Activated naive CD8-positive, alpha-beta T cell treated with anti-CD3 and anti-CD28 coated beads, Interleukin-2, amount 10 ng/mL, durations not matched to agents 7 days and 5 days (primary cell): ENCODE measurements at places on chromosomes 12 and 14. TPM values are rescaled to one million over a fixed set of nuclear protein-coding genes. Genes with fewer than 3 reads are reported as not detected.

DNA sequence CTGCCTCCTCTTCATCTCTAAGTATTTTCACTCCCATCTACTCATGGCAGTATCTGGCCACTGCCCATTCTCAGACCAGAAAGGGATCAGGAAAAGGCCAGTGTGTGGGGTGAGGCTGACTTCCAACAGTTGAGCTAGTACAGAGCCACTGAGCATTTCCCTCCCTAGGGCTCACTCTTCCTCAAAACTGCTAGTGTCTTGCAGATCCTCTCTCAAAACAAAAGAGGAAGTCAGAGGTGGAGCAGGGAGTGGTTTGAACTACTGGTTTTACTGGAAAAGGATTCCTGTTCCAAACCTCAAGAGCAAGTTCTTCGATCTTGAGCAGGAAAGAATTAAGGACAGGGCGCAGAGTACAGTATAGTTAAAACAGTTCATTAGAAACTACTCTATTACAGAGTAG lies 11.7 kb upstream of the RNASE10 start:
- no peaks in the 10 kb centered on the region for H3K27me3 ChIP-seq
- DNase-seq: no peak
- no peak overlapping the region for H3K27ac ChIP-seq
- no peak overlapping the region for H3K4me3 ChIP-seq
- H3K4me1 ChIP-seq: peaks cover 45% of the 10 kb centered on the region
- peaks cover 8% of the 10 kb centered on the region for H3K36me3 ChIP-seq

- peaks cover 4% of the 10 kb centered on the region for H3K36me3 ChIP-seq
- peak overlapping the region; percentile 88 for H3K27ac ChIP-seq
- peak overlapping the region; percentile 65 for H3K4me3 ChIP-seq
- no peaks in the 10 kb centered on the region for H3K27me3 ChIP-seq
- H3K4me1 ChIP-seq: peaks cover 44% of the 10 kb centered on the region
Observed at GRCh38 chr12:6345319-6346091, 3.6 kb upstream of the TNFRSF1A start.

- DNase-seq: peak; percentile 45
- H3K27ac ChIP-seq: peak overlapping the region; percentile 92
- no peaks in the 10 kb centered on the region for H3K27me3 ChIP-seq
- H3K4me1 ChIP-seq: peaks cover 68% of the 10 kb centered on the region
- H3K4me3 ChIP-seq: peak overlapping the region; percentile 82
Observed at GRCh38 chr12:104462931-104463339, 6.2 kb downstream of the CHST11 start.

- no peaks in the 10 kb centered on the region for H3K36me3 ChIP-seq
- H3K27me3 ChIP-seq: peaks cover 3% of the 10 kb centered on the region
- DNase-seq: no peak
- H3K4me3 ChIP-seq: no peak overlapping the region
Observed at GRCh38 chr12:58288190-58288589, 346.8 kb downstream of the ATP23 start.

DNA sequence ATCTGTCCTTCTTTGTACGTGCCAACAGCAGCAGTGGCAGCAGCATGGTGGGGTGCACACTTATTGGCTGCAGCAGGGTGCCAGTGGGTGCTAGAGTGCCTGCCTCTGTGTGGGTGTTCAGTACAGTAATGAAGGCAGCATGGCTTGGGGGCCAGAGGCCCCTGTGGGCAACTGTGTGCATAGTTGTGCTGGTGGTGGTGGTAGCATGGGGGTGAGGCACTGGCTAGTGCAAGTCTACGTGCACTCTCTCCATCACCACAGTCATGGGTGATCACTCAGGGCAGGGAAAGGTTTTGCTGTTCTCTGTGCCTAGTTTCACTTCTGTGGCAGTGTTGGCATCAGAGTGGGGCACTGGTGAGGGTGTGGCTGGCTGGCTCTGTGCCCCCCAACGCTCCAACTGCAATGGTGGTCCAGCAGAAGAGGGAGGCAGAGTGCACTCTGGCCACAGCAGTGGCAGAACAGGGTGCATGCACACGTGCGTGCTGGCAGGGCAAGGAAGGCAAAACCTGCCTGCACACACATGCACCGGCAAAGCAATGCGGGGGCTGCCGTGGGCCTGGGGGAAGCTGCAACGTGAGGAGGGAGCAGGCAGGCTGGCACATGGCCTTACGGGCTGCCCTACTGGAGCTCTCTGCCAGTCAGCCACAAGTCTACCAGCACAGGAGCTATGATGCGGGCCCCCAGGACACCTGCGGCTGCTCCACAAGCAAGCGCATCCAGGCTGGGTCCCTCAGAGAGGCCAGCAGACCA lies 60.1 kb downstream of the CRACR2A start:
- H3K36me3 ChIP-seq: peaks cover 64% of the 10 kb centered on the region
- H3K27me3 ChIP-seq: no peaks in the 10 kb centered on the region
- no peak overlapping the region for H3K4me3 ChIP-seq
- no peak overlapping the region for H3K27ac ChIP-seq
- DNase-seq: no peak

- H3K36me3 ChIP-seq: no peaks in the 10 kb centered on the region
- no peak overlapping the region for H3K4me3 ChIP-seq
- H3K4me1 ChIP-seq: no peaks in the 10 kb centered on the region
- no peaks in the 10 kb centered on the region for H3K27me3 ChIP-seq
- no peak for DNase-seq
Observed at GRCh38 chr12:114921781-114922180, 237.8 kb upstream of the TBX3 start.

DNA sequence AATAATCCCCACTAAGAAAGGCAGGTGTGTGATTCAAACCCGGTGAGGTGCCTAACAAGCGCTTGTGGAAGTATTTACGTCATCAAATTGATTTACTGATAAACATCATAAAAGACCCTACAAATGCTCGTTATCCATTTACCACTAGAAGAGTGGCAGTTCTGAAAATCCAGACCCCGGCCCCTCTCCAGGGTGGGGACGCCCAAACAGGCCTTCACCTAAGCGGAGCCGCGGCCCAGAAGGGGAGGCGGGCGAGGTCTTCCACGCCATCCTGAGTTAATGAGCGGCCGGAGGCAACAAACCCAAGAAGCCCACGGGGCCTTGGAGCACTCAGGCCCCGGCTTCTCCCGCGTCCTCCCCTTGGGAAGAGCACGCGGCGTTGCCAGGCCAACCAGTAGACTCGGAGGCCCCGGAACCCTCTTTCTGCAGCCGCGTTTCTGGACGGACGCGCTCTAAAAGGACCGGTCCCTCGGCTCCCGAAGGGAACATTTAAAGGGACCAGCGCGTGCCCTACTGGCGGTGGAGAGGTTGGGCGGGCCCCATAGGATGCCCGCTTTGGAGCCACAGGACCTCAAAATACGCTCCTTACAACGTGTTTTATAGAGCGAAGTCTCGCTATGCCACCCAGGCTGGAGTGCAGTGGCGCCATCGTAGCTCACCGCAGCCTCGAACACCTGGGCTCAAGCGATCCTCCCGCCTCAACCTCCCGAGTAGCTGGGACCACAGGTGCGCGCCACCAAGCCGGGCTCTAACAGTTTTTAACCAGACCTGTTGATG lies 3.5 kb downstream of the PTPN21 start:
- H3K36me3 ChIP-seq: no peaks in the 10 kb centered on the region
- peaks cover 48% of the 10 kb centered on the region for H3K27me3 ChIP-seq
- H3K4me1 ChIP-seq: peaks cover 9% of the 10 kb centered on the region
- peak overlapping the region; percentile 72 for H3K4me3 ChIP-seq
- H3K27ac ChIP-seq: no peak overlapping the region

DNA sequence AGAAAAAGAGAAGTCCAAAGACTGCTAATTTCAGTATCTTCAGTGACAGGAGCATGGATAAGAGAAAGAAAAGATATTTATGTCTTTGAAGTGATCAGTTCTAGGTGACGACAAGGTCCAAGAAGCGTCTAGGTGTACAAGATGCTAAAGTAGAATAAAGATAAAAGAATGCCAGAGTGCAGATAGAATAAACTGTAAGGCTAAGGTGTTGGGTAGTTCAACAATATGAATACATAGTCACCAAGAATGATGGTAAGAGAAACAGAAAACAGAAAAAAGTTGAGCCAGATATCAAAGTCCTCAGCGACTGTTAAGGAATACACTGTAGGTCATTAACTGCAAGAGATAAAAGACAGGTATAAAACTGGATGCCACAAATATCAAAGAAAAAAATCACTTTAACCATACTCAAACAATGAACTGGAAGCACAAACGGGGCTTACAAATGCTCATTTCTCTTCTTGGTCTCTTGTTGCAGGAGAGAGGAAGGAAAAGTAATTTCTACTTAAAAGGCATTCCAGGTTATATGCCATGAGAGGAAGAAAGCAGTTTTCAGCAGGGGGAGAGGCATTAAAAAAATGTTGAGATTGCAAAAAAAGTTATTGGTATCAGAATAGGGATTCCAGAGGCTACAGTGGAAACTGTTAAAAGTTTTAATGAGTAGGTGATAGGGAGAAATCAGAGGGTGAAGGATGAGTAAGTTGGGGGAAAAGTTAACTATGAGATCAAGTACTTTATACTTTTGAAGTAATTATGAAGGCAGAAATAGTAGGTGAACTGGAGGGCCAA lies 121.5 kb downstream of the CEP83 start:
- H3K4me1 ChIP-seq: no peaks in the 10 kb centered on the region
- no peak overlapping the region for H3K4me3 ChIP-seq
- H3K27ac ChIP-seq: no peak overlapping the region
- H3K27me3 ChIP-seq: no peaks in the 10 kb centered on the region

GRCh38 chr12:45743247-45743646 lies 13.7 kb downstream of the ARID2 start:
- no peak overlapping the region for H3K27ac ChIP-seq
- DNase-seq: no peak
- peaks cover 42% of the 10 kb centered on the region for H3K36me3 ChIP-seq
- H3K4me1 ChIP-seq: peaks cover 18% of the 10 kb centered on the region
- H3K4me3 ChIP-seq: no peak overlapping the region
- H3K27me3 ChIP-seq: no peaks in the 10 kb centered on the region

GRCh38 chr12:14607568-14607967 lies 39.9 kb upstream of the PLBD1 start:
- H3K36me3 ChIP-seq: peaks cover 6% of the 10 kb centered on the region
- no peak overlapping the region for H3K4me3 ChIP-seq
- no peak overlapping the region for H3K27ac ChIP-seq

DNA sequence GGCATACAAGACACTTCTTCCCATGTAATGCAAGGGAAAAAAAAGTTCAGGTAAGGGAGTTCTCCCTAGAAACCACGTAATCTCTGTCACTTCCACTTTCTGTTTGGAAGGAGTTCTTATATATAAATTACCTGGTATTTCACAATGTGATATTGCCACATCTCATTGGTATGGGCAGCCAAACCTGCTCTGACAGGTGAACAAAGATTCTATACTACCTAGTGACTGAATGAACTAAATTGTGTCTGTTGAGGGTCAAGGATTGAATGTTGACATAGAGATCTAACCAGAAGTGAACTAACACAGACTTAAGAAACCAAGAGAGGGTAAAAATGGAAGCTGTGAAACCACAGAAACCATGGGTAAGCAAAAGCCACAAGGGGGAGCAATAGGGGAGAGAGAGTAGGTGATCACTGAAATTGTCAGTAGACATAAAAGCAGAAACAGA lies 161.3 kb downstream of the RPL10L start:
- peak overlapping the region; percentile 15 for H3K4me3 ChIP-seq
- peaks cover 2% of the 10 kb centered on the region for H3K4me1 ChIP-seq
- H3K36me3 ChIP-seq: no peaks in the 10 kb centered on the region
- DNase-seq: no peak

- peak overlapping the region; percentile 91 for H3K27ac ChIP-seq
- H3K4me3 ChIP-seq: peak overlapping the region; percentile 90
Observed at GRCh38 chr12:29148596-29148910, 525 bp upstream of the FAR2 start.

- H3K36me3 ChIP-seq: no peaks in the 10 kb centered on the region
- DNase-seq: no peak
- H3K4me3 ChIP-seq: peak overlapping the region; percentile 23
- peak overlapping the region; percentile 67 for H3K27ac ChIP-seq
- peaks cover 43% of the 10 kb centered on the region for H3K4me1 ChIP-seq
Observed at GRCh38 chr14:74619672-74620131, 7.7 kb upstream of the LTBP2 start.

GRCh38 chr14:67068251-67068650 lies 121.0 kb upstream of the GARIN2 start:
- no peaks in the 10 kb centered on the region for H3K27me3 ChIP-seq
- DNase-seq: no peak
- peaks cover 2% of the 10 kb centered on the region for H3K4me1 ChIP-seq
- peaks cover 10% of the 10 kb centered on the region for H3K36me3 ChIP-seq
- no peak overlapping the region for H3K4me3 ChIP-seq

DNA sequence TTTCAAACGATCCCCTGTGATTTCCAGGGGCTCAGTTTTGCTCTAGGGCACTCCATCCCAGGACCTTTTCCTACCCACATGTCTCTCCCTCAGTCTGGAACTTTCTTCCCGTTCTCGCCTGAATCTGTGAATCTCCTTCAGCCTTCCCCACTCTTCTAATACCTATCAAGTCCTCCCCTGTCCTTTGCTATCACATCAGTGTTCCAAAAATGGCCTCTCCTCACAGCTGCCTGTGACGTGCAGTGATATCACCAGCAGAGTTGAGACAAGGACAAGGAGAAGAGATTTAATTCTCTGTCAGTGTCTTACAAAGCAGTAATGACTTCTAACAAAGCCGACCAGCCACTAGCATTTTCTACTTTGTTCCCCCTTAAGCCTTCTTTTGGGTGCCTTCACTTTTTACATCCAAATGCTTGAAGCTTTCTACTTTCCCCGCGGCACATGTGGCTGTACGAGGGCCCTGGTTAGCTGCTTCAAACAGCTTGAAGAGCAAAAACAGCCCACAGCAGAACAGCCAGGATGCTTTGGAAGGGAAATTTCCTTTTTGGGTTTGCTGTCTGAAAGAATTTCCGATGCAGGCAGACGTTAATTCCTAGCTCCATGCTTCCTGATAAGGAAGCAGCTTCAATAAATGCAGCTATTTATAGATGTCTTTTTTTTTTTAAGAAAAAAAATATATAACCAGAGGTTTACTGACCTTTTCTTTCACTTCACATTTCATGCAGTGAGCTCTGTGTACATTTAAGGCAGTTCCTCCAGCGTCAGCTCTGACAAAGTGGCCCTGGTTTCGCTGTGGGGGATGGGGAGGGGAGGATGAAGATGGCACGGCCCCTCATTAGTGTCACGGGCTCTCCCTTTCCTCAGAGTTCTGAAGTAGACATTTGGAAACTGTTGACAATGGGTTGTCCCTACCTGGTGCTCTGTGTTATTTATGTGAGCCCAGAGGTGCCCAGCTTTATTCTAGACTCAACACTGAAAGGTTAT lies 109.3 kb downstream of the ETV6 start:
- DNase-seq: no peak
- H3K27ac ChIP-seq: no peak overlapping the region
- H3K36me3 ChIP-seq: peaks cover 16% of the 10 kb centered on the region
- no peak overlapping the region for H3K4me3 ChIP-seq
- peaks cover 8% of the 10 kb centered on the region for H3K4me1 ChIP-seq

- H3K36me3 ChIP-seq: peaks cover 11% of the 10 kb centered on the region
- H3K27ac ChIP-seq: no peak overlapping the region
- H3K4me1 ChIP-seq: peaks cover 52% of the 10 kb centered on the region
- no peak overlapping the region for H3K4me3 ChIP-seq
- H3K27me3 ChIP-seq: no peaks in the 10 kb centered on the region
- no peak for DNase-seq
Observed at GRCh38 chr12:117068492-117068891, 30.7 kb downstream of the TESC start.

Gene ACSM4
- total RNA-seq: not detected

Gene UNC79
- total RNA-seq: not detected

Gene TGFB3
- 3.5 TPM for total RNA-seq

Gene GPR65
- 23.2 TPM for total RNA-seq
